GM18507 (cell line): ENCODE measurements at places on chromosomes 2 and 18.

GRCh38 chr2:143029141-143029540 lies 100.1 kb upstream of the ARHGAP15 start:
- DNase-seq = no peak

DNA sequence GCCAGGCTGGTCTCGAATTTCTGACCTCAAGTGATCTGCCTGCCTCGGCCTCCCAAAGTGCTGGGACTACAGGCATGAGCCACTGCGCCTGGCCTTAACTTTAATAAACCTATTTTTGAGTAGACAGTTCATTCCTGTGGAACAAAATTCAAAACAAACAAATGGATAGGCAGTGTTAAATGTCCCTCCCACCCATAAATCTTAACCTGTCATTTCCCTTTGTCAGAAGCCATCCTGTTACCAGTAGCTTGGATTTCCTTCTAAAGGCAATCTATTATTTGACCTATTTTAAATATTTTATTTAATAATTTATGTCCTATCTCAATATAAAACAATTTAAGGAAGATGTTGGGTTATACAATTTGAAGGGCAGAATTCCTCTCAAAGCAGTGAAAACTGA lies 6.6 kb upstream of the C2orf72 start:
- DNase-seq = no peak

DNA sequence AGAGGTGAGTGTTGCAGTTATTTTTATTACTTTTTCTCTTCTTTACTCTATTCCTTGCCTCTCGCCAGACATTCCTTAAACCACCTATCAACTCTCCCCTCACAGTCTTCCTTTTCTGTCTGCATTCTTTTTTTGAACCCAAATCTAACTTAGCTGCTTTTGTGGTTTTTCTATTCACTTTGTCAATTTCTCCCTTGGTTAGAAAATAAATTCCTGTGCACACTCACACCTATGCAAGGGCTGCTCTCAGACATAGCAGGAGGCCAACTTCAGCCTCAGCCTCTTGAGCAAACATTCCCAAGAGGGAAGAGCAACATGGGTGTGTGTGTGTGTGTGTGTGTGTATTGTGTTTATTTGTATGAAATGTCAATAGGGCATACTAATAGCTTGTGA lies 808.6 kb downstream of the RNF144A start:
- DNase-seq = no peak

DNA sequence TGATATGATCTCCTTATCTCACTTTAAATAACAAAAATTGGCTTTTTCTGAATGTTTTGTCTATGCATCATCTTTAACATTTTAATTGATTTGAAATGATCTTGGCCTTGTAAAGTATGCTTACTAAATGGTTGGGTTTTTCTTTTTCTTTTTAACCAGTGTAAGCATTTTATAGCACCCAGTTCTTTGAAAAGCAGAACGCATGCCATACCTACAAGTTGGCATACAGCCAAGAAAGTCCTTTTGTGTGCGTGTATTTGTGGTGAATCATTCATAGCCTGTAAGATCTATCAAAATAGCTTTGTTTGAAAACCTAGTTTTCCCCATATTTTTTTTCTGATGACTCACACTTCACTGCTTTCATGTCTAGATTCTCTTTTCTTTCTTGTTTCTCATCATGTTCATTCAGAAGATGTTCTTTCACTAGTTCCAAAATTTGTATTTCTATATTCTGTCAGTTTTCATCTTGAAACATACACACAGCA lies 4.1 kb upstream of the VRK2 start:
- no peak for DNase-seq

- no peak for DNase-seq
Measured at GRCh38 chr2:143505542-143505941, 376.3 kb downstream of the ARHGAP15 start.

- no peak for DNase-seq
Measured at GRCh38 chr2:49309461-49309860, 155.1 kb upstream of the FSHR start.

GRCh38 chr18:34358923-34359322 lies 134.2 kb upstream of the NOL4 start:
- DNase-seq = no peak

- DNase-seq = no peak
Measured at GRCh38 chr2:85181844-85182456, 48.8 kb downstream of the TCF7L1 start.

- no peak for DNase-seq
Measured at GRCh38 chr2:162475661-162476060, 131.7 kb downstream of the GCA start.

DNA sequence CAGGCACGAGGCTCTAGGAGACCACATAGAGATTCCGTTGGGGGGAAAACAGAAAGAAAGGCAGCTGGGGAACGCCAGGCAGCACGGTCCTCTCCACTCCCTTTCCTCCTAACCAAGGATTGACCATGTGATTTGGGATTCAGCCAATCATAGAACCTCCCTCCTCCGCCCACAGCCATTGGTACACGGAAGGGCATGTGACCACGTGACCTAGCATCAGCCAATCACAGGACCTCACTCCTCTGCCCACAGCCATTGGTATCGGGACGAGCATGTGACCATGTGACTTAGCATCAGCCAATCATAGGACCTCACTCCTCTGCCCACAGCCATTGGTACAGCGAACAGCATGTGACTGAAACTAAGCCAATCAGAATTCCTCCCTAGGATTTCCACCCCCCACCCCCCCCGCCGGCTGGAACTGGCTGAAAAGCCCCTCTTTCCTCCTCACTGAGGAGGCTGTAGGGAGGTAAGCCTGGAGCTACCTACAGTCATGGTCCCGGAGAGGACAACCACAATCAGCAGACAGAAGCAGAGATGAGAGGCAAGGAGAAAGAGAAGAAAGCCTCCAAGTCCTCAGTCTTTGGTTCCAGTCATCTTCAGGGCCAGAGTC lies 7.6 kb downstream of the SERPINE2 start:
- no peak for DNase-seq

GRCh38 chr2:190301032-190301431 lies 18.6 kb downstream of the HIBCH start:
- no peak for DNase-seq

GRCh38 chr2:202178346-202178958 lies 59.9 kb downstream of the SUMO1 start:
- DNase-seq = no peak

DNA sequence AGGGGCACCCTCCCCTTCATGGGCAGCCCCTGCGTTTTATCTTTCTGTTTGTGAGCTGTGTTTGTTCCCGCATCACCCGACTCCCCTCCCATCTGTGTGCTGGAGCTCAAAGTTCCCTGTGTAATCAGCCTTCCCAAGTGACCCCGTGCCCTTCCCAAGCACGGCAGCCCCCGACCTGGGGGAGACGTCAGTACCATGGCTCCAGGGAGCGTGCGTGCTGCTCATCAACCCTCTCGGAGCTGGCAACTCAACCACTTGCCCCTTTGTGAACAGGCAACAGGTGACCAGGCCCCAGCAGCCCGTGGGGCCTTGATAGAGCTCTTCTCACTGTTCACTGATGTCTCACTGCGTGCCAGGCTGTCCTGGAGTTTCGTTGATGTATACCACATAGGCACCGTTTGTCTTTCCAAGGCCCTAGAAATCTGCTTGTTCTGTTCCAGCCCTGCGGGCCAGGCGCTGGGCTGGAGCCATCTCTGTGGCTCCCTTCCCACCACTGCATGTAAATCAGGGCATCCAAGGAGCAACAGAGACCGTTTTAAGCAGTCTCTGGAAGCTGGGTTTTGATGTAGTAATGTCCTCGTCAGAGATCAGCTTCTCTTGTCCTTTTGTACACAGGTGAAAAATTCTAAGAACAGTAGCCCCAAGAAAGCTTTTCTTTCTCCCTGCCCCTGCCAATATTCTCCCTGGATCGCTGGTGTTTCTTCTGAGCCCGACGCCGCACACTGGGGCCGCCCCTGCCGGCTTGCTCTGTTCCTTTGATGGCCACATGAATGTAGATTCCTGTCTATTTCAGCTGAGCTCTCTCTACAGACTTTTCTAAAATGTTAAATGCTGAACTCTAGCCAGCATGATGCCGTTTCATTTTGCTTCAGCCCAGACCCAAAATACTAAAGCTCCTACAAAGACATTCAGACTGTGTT lies 107.0 kb upstream of the PTPRM start:
- no peak for DNase-seq

DNA sequence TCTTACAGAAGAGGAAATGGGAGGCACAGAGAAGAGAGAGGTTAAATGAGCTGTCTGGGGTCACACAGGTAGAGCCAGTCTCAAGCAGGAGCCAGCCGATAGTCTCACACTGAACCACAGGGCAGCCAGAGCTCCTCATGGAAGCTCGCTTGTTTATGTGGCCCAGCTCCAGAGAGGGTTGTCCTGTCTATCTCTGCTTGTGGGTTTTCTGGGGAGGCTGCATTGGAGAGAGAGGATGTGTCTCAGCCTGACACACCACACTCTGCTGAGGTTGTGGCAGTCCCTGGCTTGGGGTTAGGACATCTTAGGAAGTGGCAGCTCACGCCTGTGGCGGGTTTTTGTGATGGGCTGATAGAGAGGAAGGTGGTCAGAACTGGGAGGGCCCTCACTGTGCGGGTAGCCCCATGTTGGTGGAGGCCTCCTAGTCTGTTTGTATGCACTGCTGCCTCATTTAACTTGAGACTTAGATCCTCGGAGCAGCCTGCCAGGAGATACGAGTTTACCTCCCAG lies 52.3 kb downstream of the TCF7L1 start:
- DNase-seq = no peak

- no peak for DNase-seq
Measured at GRCh38 chr2:73205611-73206010, 3.2 kb downstream of the NOTO start.

DNA sequence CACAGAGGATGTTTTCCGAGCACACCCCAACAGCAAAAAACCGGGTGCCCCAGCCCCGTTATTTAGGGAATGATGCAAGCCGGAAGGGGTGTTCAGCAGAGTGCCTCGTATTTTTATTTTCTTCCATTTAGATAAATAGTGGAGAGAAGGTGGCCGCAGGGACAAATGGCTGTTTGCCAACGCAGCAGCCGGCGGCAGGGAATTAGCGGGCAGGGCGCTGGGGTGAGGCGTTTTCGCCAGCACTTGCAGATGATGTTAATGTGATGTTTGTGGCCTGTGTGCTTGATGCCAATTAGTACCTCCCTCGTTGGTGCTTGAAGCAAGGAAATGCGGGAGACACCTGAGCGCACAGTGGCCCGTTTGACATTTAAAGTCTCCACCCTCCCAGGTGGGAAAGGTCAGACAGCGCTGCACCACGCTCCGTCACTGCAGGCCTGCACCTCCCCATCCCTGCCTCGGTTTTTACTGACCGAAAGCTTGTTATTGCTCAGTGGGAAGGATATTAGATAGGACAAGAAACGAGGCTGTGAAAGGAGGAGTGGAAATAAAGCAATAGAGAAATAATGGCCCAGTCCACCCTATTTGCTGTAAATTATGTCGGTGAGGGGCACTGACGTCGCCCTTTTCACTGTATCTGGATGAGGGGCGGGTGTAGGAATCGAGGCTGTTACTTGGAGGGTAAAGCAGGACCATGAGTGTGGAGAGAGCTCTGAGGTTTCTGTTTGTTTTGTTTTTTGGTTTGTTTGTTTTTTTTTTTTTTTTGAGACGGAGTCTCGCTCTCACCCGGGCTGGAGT lies 39.1 kb downstream of the NFATC1 start:
- DNase-seq = no peak

DNA sequence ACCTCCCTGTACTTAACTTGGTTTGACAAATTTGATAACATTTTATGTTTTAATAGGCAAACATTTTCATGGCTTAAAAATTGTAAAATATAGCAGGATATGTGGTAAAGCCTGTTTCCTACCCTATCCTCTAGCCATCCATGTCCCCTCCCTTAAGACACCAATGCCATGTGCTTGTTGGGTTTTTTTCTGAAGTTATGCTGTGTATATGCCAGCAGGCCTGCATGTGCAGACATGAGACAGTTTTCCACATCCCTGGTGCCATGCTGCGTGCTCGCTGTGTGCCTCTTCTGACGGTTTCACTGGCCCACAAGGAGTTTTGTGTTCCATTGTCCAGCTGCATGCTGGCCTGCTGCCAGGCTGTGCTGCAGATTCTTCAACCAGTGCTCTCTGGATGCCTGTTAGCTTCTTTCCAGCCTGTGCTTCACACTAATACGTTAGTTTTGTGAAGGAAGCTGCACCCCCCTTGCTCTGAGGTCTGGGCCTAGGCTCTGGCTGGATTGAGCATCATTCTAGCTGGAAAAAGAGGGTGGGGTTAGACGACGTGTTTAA lies 16.9 kb downstream of the INPP4A start:
- no peak for DNase-seq

DNA sequence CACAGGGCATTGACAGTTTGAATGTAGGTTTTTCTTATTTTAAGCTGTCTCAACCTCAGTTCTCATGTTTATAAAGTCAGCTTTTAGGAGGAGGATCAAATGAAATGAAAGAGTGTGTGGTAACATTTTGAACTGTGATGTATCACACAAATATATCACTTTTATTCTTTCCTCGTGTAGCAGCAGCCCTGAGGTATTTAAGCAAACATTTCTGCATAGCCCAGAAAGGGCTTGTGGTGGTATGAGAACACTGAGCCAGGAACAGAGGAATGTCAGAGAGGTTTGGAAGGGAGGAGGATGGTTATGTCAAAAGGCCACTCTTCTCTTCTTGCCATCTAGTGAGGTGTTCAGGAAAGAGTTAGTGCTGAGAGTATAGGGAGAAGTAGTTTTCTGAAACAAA lies 150.2 kb downstream of the PARD3B start:
- no peak for DNase-seq

DNA sequence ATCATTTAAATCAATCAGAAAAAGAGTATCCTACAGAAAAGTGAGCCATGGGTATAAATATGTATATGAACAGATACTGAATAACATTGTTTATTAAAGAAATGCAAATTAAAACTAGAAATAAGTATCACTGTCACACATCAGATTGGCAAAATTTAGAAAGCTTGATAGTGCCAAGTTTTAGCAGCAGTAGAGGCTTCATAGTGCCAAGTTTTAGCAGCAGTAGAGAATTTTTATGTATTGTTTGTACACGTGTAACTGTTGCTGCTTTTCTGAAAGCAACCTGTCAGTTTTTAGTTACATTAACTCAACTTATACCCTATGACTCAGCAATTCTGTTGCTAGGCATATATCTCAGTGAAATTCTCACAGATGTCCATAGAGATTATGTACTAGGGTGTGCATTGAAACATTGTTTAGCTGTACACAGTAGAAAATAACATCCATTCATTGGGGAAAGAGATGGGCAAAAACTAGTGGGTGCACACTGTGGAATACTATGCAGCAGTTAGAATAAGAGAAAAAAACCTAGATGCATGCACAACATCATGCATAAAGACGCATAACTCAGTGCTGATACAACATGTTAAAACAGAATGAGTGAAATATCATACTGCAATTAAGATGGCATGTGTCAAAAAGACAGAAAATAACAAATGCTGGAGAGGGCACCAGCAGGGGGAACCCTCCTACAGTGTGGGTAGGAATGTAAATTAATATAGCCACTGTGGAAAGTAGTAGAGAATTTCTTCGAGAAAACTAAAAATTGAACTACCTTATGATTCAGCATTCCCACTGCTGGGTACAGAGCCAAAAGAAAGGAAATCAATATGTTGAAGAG lies 294.5 kb upstream of the NT5C1B start:
- no peak for DNase-seq

DNA sequence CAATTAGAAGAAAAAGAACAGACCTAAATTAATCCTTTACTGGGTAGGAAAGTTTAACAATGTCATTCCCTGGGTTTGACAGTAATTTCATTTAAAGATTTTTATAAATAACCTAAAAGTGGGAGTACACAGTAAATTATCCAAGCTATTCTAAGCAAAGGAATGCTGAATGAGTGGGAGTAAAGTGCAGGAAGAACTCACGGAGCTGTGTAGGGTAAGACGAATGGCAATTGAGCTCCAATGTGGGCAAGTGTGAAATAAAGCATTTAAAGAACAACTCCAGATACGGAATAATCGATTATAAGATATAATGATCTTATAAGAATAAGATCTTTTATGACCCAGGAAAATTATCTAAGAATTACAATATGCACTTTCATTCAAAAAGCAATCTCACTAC lies 93.2 kb downstream of the LRRTM4 start:
- no peak for DNase-seq
